Neural crest cell (in vitro differentiated cells): ENCODE measurements at places on chromosomes 2 and 18.

GRCh38 chr2:170375192-170375591 is 197.2 kb downstream of the MYO3B start:
- DNase-seq: no peak

- DNase-seq: no peak
Measured at GRCh38 chr2:8756716-8757115, 74.9 kb downstream of the ID2 start.

DNA sequence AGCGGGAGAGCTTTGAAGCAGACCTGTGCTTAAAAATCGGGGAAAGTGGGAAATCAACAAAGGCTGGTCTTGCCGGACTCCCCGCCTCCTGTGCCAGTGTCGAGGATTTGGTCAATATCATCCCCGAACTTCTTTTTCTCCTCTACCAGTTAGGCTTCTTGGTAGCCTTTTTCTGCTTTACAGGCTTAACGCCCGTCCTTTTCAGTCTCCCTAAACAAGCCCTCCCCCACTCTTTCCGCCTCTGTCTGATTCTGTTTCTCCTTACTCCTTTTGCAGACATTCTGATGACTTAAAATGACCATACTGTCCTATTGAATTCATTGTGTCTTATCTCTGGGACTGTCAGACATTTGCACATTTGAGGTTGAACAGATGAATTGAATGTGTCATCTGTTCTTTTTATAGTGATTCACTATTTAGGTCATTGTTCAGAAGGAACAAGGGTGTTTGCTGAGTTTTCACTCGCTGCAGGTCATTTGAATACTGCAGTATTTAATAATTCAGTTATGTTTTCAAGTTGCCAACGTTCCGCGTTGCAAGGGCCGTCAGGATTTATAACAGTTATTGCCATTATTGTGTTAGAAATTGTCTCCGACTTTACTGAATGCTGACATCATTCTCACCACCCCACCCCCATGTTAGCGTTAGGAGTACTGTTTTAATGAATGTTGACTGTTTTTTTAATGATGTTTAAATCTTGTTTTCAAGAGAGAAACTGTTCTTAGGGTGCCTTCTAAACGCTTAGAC is 1.1 kb downstream of the ITGAV start:
- peak; percentile 16 for DNase-seq

GRCh38 chr2:181779288-181780021 is 99.1 kb upstream of the NEUROD1 start:
- DNase-seq: no peak

GRCh38 chr2:53131416-53131815 is 636.2 kb upstream of the CHAC2 start:
- DNase-seq: no peak

GRCh38 chr2:222424729-222425671 is 657 bp downstream of the SGPP2 start:
- DNase-seq: peak; percentile 10

- DNase-seq: no peak
Measured at GRCh38 chr2:161990741-161991140, 83.3 kb downstream of the DPP4 start.

DNA sequence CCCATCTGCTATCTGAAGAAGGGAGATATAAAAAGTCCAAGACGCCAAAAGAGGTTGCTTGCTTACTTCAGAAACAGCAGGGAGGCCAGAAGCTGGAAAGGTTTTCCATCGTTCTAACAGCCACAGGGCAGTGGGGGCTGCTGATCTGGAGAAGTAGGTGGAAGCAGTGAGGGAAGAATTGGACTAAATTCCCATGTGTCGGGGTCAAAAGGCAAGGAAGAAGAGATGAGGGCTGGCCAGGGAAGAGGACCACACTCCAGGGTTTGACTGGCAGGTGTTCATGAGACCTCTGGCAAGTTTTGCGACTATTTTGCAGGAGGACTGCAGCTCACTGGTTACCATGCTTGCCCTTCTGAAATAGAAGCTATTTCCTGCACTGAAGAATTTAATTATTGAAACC is 91.0 kb downstream of the SCG2 start:
- DNase-seq: no peak

DNA sequence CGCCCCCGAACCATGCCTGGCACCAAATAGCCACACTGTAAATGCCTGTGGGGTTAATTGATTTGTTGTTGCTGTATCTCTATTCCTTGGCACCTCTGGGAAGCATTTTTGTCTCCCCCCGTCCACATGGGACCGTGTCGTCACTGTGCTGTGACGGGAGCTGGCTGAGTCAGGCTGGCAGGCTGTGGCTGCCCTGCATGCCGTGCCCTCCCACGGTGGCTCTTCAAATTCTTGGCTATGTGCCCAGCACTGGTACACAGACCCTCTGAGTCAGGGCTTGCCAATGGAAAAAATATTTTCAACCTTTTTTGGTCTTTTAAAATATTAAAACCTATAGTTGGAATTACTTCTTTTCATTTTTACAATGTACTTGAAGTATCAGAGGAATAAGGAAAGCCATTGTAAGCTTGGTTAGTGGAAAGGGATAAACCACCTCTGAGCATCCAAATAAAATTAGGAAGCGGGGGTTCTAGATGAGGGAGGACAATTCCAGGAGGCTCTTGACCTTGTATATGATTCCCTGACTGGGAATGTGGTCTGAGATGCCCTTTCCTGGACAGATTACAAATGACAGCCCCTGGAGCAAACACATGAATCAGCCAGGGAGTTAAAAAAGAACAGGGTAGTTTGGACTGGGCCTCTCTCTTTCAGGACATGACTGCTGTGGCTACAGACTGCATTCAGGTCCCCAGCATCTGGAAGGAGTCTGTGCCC is 59.4 kb downstream of the DGKD start:
- no peak for DNase-seq

GRCh38 chr2:142124706-142125105 is 6.1 kb downstream of the LRP1B start:
- DNase-seq: no peak

DNA sequence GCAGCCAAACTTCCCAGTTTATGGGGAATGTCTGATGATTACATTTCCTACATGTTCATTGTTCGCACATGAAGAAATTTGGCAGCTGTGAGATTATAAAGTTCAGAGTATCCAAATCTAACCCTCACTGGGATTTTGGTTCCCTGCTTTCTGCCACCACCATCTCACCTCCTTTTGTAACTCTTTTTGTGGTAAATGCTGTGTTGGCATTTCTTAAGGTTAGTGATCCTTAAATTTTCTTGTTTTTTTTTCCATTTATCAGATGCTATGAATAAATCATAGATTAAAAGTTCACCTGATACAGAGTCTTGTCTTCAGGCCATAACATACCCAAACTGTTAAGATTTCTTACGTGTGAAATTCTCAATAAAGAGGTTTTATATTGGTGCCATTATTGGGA is 8.5 kb upstream of the TBR1 start:
- DNase-seq: no peak

DNA sequence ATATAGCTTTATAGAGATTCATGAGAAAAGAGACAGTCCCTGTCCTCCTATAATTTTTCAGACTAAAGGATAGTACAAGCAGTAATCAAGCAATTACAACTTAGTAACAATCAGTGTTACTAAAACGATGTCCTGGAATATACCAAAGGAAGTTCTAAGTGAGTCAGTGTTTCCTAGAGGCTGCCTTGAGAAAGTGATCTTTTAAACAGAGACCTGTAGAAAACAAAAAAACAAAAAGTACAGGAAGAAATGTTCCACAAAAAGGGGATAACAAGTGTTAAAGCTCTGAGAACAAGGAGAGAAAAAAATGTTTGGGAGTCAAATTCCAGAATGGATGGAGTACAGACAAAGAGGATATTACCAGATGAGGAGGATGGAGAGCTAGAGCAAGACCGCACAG is 556.4 kb downstream of the ERBB4 start:
- DNase-seq: no peak

DNA sequence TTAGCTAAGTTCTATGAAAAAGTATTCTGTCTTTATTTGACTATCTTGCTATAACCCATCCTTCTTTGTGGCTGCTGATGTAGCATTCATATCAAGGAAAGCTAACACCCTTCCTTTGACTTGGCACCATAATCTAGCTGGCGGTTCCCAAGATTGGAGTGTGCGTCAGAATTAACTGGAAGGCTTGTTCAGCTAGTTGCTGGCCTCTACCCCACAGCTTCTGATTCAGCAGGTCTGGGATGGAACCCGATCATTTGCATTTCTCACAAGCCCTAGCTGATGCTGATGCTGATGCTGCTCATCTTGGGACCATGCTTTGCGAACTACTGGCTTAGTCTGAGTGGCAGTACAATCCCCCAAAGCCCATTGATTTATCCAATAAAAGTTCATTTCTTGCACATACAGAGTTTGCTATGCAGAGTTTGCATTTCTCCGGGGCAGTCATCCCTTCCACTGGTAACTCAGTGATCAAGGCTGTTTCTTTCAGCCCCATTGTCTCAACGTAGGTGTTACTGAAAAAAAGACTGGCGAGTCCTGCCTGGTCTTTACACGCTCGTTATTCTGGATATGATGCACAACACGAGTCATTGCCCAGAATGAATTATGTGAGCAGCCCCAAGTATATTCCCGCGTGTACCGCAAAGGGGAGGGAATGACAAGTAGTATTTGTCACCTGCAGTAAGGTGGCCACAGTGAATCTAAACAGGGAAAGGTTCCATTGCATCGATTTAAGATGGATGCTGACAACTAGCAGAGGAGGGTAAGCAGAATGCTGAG is 96.5 kb downstream of the ZNF532 start:
- DNase-seq: no peak

DNA sequence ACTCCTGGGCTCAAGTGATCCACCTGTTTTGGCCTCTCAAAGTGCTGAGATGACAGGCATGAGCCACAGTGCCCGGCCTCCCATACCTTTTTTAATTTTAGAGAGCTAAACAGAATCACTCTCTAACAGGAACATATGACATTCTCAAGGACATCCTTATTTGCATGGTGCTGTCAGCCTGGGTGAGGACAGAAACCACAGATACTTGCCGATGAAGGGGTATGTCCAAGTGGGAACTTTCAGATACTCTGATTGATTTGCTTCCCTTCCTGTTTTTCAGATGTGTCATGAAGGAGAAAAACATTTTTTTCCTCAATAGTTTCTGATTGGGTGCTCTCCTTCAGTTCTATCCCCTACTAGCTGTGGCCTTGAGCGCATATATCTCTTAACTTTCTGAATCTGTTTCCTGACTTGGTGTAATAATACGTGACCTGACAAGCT is 49.6 kb downstream of the MYO3B start:
- DNase-seq: no peak

DNA sequence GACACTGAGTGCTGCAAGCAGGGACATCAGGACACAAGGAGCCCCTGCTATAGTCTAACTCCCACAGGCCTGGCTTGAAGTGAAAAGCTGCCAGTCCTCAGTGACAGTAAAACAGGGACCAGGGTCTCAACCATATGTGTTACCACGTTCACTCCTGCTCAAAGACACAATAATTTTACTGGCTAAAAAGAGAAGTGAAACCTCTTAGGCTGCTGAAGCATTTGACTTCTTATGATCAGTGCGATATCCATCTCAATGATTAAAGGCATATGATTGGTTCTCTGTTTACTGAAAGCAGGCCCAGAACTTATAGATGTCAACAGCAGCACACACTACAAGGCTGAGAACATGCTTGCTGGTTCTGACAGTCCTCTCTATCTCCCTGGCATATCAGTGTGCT is 129.8 kb upstream of the LMAN1 start:
- no peak for DNase-seq

GRCh38 chr2:161423421-161424393 is 7.6 kb downstream of the TBR1 start:
- peak; percentile 31 for DNase-seq

DNA sequence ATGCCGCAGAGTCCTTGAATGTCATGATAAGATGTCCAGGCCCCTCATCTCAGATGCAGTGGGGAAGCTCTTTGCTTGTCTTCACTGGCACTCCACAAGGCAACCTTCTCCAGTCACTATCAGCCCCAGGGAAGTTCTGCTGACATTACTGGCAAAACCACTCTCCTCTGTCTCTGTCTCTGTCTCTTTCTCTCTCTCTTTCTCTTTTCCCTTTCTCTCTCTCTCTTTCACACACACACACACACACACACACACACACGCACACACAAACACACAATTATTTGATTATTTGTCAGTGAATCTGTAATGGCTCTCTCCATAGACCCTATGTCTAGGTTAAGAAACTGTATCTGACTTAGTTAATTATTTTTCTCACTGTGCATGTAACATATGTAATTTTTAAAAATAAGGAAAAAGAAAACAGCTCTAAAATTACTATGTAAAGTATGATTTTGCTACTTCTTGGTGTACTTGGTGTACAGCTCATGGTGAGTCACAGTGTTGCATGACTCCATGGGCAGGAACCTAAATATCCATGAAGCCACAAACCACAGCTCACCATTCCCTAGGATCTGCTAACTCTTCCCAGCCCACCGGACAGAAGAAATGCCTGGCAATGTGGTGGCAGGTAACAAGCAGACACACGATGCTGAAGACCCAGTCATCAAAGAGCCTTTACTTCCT is 594.9 kb upstream of the ID2 start:
- no peak for DNase-seq

DNA sequence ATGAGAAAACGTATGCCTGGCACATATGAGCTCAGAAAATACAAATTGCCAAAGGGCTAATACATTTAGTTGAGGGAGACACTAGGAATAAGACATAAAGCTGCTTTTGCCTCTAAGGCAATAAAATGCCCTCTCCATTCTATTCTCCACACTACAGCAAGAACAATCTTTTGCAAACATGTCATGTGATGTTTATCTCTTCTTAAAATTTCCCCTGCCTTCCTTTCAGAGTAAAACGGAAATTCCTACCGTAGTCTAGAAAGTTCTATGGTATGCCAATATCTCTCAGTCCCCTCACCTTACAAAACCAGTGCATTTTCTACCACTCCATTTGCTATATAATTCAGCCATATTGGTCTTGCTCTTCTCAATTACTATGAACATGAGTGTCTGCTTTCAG is 33.1 kb downstream of the C18orf54 start:
- no peak for DNase-seq

DNA sequence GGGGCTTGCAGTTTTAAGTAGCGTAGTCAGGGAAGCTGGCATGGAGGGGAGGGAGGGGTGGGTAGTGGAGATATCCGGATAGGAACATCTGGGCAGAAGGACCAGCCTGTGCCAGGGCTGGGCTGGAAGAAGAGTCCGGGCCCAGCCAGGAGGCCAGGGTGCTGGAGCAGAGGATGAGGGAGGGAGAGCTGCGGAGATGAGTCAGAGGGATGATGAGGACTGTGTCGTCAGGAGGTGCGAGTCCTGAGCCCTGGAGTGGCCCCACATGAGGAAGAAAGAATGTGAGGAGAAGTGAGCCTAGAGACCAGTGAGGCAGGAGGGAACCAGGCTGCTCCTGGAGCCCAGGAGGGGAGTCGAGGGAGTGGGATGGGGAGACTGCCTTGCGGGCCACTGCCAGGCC is 82.4 kb downstream of the CTIF start:
- DNase-seq: no peak

GRCh38 chr2:203732092-203732952 is 25.9 kb downstream of the CD28 start:
- DNase-seq: no peak
